ENCODE measurements at places on chromosomes 7 and 10.

DNA sequence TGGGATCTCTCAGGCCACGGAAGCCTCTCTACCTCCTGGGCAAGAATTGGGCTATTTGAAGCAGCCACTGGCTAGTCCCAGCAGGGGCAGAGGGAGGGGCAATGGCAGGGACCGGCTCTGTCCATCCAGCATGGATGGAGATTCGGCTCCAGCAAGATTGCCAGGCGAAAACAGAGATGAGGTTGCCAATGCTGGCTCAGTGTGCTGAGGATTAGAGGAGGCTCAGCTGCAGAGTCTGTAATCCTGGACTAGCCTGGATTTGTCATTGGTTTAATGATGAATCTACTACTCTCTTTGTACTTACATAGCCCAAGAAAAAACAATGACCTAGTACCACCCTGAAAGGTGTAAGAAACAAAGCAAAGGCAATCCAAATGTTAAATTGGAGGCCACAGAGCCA, 112.2 kb upstream of the PDCD4 start:
- no peaks in the 10 kb centered on the region for H3K4me1 ChIP-seq
- H3K4me3 ChIP-seq = no peak overlapping the region
- no peak for DNase-seq
- H3K27ac ChIP-seq = no peak overlapping the region
- no peaks in the 10 kb centered on the region for H3K27me3 ChIP-seq
- H3K36me3 ChIP-seq = no peaks in the 10 kb centered on the region

- no peak overlapping the region for H3K27ac ChIP-seq
- no peaks in the 10 kb centered on the region for H3K27me3 ChIP-seq
- H3K36me3 ChIP-seq = no peaks in the 10 kb centered on the region
- no peak for DNase-seq
Measured at GRCh38 chr10:114561008-114561523, 97.0 kb downstream of the ABLIM1 start.

DNA sequence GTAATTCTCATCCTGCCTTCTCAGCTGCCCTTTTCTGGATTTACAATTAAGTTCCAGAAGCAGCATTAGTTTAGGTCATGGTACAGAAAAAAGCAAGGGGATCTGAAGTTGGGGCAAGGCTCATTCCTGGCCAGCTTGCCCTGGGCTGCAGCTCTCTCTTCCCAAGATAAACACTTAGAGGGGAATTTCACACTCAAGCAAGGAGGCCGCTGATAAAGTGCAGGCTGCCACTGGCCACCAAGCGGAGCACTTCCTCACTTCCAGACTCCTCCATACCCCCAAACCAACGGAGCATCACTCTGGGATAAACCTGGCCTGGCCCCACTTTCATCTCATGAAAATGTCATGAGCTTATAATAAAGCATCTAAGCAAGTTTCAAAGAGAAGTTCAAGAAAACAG, 445.5 kb upstream of the MKI67 start:
- H3K36me3 ChIP-seq = no peaks in the 10 kb centered on the region
- DNase-seq = no peak
- no peaks in the 10 kb centered on the region for H3K4me1 ChIP-seq
- no peak overlapping the region for H3K27ac ChIP-seq
- H3K27me3 ChIP-seq = no peaks in the 10 kb centered on the region

DNA sequence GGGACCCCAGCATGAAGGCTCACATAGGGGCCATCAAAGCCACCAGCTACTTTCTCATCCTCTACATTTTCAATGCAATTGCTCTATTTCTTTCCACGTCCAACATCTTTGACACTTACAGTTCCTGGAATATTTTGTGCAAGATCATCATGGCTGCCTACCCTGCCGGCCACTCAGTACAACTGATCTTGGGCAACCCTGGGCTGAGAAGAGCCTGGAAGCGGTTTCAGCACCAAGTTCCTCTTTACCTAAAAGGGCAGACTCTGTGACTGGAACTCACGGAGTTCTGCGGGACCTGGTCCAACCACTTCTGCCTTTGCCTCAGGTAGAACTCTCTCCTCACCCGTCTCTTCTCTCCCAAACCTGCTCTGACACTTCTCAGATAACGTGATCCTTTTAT, 945 bp downstream of the TAS2R40 start:
- DNase-seq = no peak
- no peaks in the 10 kb centered on the region for H3K27me3 ChIP-seq
- no peaks in the 10 kb centered on the region for H3K4me1 ChIP-seq
- no peak overlapping the region for H3K27ac ChIP-seq

DNA sequence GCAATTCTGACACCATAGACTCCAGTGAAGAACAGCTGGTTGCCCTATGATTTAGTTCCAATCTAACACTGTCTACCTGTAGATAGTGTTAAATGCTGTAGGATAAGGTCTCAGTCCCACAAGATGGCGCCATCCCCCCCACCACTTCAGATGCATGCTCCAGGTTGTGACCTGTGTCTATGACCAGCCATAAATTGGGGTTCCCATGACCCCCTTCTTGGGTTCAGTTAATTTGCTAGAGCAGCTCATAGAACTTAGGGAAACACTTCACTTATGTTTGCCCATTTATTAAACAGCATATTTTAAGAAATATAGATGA, 13.1 kb downstream of the CCSER2 start:
- H3K4me3 ChIP-seq = no peak overlapping the region
- H3K27me3 ChIP-seq = no peaks in the 10 kb centered on the region
- no peak overlapping the region for H3K27ac ChIP-seq
- H3K4me1 ChIP-seq = peaks cover 75% of the 10 kb centered on the region
- DNase-seq = no peak

DNA sequence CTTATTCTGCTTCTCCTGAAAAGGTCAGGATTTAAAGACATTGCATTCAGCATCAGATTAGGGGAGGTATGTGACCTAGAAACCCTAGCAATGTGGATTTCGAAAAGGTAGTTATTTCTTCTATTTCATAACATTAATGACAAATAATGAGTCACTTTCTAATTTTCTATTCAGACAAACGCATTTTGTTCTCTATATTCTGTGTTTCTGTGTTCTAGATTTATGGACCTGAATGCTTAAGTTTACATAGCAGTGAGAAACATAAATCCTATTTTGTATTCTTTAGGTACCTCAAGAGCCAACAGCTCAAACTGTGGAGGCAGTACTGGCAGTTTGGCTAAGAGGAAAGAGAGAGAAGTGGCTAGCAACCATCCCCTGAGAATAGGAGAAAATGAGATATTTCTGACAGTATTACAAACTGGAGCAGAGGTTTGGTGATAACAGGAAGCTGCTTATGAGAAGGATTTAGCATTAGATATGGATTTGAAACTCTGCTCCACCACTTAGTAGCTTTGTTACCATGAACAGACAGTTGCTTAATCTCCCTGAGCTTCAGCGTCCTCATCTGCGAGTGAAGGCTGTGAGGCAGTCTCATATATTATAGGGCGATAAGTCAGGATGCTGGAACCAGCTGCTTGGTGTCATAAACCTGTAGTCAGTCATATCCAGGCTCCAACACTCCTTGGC, 28.2 kb downstream of the CDK14 start:
- DNase-seq = no peak
- H3K27me3 ChIP-seq = no peaks in the 10 kb centered on the region
- H3K4me3 ChIP-seq = no peak overlapping the region
- no peak overlapping the region for H3K27ac ChIP-seq

DNA sequence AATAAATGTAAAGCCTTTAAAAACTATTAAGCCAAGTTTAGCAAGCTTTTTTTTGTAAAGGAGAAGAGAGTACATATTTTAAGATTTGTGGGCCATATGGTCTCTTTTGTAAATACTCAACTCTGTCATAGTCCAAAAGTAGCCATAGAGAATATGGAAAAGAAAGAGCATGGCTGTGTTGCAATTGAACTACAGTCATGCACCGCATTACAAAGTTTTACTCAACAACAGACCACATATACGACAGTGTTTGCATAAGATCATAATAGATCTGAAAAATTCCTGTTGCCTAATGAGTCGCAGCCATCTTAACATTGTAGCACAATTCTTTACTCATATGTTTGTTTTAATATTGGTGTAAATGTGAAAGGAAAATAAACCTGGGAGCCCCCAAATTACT, 440.8 kb downstream of the HTR7 start:
- H3K27me3 ChIP-seq = no peaks in the 10 kb centered on the region
- no peak overlapping the region for H3K4me3 ChIP-seq
